ENCODE measurements at places on chromosomes 4 and X. TPM values are rescaled to one million over a fixed set of nuclear protein-coding genes. Genes with fewer than 3 reads are reported as not detected.

DNA sequence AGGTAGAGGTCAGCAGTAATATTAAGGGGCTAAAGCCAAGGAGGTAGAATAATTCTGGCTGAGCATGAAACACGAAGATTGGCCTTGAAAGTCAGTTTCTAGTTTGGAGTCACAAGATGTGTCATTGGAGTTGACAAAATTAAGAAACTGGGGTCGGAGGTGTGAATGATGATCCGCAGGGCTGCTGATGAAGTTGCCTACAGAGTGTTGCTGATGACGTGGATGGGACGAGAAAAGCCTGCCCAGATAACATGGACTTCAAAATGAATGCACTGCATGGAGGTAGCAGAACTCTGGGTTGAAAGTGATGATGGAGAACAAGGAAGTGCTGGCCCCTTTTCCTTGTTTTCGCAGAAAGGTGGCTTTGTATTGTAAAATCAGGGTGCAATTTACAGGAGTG, 60.5 kb downstream of the DTHD1 start:
- no peak for DNase-seq

GRCh38 chr4:46586566-46586965, 196.6 kb upstream of the GABRA2 start:
- DNase-seq, result no peak

GRCh38 chrX:50827996-50828395, 14.0 kb upstream of the SHROOM4 start:
- DNase-seq, result no peak

- no peak for DNase-seq
Observed at GRCh38 chr4:133145758-133146573, 3.1 kb upstream of the PCDH10 start.

GRCh38 chrX:115322375-115322774, 32.9 kb downstream of the LUZP4 start:
- no peak for DNase-seq

CHIC2 gene
- total RNA-seq, result 35.9 TPM

DNA sequence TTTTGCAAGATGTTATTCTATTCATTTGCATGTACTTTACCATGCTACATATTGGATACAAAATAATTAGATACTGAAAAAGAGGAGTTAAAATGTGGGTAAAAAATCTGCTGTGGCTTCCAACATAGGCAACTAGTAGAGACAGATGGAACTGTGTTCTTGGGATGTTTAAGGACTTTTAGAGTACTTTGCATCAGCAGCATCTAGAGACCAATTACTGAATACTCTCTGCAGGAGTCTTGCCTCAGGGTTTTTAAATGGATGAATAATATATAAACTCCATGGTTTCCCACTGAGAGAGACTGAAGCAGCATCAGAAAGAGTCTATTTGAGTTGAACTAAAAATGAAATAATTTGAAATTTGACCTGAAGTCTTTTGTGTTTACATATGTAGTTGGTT, 676.7 kb downstream of the GALNTL6 start:
- DNase-seq, result no peak

CXCL10 gene
- 1.7 TPM for total RNA-seq

- DNase-seq, result no peak
Observed at GRCh38 chrX:71184092-71184491, 38.9 kb upstream of the GJB1 start.

- no peak for DNase-seq
Observed at GRCh38 chr4:81516241-81516640, 44.5 kb upstream of the RASGEF1B start.

DNA sequence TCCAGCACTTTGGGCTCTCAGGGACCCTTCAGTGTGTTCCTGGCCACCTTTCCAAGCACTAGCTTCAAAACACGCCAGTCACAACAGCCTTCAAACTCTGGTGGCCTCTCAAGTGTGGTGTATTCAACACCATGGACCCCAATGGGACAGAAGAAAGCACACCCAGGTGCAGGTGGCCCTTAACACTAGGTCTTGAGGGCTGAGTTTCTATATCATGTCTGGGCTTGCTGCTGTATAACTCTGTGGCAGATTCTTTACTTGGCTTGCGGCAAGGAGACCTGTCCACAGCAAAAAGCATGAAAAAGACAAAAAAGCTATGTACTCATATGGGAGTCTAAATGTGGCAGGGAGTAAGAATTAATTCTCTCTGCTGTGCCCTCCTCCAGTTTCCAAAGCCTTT, 23.1 kb downstream of the MSL3 start:
- no peak for DNase-seq

- DNase-seq, result no peak
Observed at GRCh38 chr4:65624651-65625050, 45.6 kb downstream of the EPHA5 start.

- DNase-seq, result no peak
Observed at GRCh38 chr4:124526331-124526730, 186.2 kb downstream of the ANKRD50 start.

TRIM61 gene
- total RNA-seq, result 1.2 TPM

DDX53 gene
- total RNA-seq, result not detected

SPACA5 gene
- total RNA-seq, result not detected

DNA sequence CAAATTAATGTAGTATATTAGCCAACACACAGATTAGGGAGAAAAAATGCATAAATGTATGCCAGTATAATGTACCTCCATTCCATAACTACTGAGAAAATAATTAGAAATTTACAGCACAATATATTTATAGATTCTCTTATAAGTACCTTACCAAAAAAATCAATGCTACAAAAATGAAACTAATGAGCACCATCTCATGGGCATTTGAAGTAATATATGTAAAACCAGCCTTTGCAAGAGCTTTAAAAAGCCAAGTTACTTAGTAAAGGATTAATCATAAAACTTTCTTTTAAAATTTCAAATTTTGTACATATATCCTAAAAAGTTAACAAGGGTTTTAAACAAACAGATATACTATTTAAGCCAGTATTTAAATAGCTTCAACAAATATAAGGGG, 43.2 kb downstream of the LRBA start:
- DNase-seq, result no peak

- no peak for DNase-seq
Observed at GRCh38 chr4:110229266-110229665, 30.9 kb upstream of the ELOVL6 start.

PPP2R2C gene
- total RNA-seq, result 3.0 TPM

NR0B1 gene
- total RNA-seq, result not detected

DNA sequence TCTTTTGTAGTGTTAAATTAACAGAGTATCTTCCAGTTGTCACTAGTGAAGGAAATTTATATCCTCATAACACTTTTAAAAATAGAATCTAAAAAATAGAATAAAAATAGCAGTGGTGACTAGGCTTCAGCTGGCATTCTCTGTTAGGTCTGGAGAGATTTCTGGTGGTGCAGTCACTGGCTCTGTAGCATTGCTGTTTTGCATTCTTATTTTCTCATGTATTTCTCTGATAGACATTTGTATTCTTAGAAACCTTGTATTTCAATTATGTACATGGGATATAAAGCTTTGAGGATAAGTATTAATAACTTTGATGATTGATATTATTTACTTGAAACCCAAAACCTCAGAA, 87.6 kb downstream of the TMEM131L start:
- no peak for DNase-seq

- no peak for DNase-seq
Observed at GRCh38 chrX:16251782-16252181, 84.5 kb downstream of the MAGEB17 start.

GRCh38 chrX:42519666-42520231, 258.2 kb downstream of the PPP1R2C start:
- no peak for DNase-seq

DNA sequence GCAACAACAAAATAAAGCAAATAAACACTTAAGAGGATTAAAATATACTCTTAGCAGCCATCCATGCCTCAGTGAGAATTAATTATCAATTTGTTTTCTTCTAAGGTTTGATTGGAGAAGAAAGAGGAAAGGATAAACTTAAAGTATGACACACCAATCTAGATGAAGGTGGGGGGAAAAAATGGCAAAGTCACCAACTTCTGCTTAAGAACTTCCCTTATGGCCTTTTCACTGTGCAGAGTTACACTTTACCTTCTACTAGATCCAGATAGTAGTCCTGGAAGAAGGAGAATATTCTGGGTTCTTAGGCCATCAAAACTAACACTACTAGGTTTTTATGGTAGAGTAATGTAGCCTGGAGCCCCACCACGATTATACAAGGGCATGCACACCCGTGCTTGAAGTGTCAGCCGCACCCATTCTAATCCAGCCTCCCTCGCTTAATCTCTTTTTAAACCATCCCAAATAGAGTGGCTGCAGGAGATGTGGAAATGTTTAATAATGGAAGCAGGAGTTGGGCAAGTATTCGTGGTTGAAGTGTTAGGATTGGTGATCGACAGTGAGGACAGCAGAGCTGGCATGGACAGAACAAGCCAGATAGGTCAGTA, 14.1 kb downstream of the ENPEP start:
- no peak for DNase-seq

DNA sequence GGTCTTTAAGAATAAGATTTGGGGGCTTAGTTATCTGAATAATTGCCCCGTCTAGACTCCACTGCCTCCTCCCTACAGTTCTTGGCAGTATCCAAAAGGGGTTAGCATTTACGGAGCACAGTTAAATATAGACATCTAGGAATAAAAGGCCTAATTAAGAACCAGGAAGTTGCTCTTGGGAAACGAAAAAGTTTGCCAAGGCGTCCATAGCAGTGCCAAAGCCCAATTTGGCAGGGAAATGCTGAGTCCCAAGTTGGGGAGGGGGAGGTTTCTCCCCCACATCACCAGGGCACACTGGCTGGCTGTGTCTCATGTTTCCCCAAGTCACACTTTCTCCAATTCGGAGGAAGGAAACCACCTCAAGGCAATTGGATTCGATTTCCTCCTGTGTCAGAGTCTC, 338.7 kb downstream of the FBXW7 start:
- no peak for DNase-seq

GRCh38 chr4:126223784-126224407, 909.1 kb downstream of the FAT4 start:
- DNase-seq, result no peak

DNA sequence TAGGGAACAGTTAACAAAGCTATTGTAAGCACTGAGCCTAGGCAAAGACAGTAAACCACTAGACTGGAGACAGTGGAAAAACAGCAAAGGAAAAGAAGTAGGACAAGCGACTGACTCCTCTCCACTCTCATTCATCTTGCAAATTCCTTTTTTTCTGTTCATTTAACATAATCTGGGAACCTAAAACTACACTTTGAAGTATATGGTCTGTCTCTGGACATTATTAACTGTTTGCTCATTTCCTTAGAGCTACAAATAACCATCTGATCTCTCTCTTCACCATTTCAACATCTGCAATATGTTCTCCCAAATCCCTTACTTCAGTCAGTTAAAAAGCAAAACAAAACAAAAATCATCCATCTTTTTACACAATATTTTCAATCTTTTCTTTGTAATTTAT, 642 bp downstream of the HMGN5 start:
- DNase-seq, result no peak

DNA sequence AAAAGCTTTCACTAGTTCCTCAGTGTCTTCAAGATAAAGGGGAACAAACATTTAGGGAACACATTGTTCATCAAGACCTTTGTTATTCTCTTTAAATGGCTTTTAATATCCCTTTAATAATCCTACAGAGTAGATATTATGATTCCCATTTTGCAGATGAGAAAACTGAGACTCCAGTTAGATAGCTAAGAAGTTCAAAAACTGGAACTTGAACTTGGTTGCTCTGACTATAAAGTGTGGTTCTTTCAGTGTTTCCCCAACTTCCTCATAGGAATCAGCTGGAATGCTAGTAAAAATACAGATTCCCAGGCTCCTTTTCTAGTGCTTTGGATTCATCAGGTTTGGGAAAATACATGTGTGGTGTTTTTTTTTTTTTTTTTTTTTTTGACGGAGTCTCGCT, 37.7 kb downstream of the DLG3 start:
- no peak for DNase-seq

SPP1 gene
- total RNA-seq, result 253 TPM

GRCh38 chr4:150325872-150326271, 247.6 kb downstream of the DCLK2 start:
- DNase-seq, result no peak

GRCh38 chrX:22481436-22481835, 208.7 kb downstream of the CBLL2 start:
- peak; percentile 12 for DNase-seq

- no peak for DNase-seq
Observed at GRCh38 chrX:10358958-10359357, 202.2 kb downstream of the CLCN4 start.

TMEM271 gene
- 0.30 TPM for total RNA-seq

DNA sequence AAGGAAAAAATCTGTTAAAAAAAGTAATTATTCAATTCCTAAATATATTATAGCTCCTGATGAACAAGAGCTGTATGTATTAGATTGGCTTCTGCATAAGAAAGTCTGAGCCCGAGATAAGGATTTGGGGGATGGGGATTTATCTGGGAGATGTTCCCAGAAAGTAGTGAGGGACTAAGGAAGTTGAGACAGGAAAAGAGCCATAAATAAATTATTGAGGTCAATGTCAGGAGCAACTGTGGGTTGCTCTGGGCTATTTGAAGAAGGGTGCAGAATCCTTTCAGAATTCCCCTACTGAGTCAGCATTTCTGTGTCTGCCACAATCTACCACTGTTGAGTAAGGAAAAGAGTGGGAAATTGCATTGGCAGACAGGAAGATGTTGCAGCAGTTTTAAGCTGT, 3.1 kb upstream of the TDO2 start:
- DNase-seq, result no peak

- DNase-seq, result peak; percentile 40
Observed at GRCh38 chrX:39983715-39984114, 114.0 kb downstream of the BCOR start.

DNA sequence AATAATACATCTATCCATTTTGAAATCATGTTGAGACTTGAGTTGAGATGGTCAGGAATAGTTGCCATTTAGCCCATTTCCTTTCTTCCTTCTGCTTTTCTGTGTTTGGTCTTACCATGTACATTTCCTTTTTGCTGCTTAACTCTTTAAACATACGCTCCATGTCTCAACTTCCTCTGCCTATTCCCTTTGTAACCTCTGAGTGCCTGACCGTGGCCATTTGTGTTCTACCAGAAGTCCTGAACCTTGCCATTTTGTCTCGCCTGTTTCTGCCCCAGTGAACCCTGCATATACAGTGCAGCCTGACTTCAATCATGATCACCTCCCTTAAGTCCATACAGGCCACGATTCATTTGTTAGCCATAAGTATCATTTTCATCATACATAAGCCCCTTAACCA, 169.0 kb downstream of the RAPGEF2 start:
- no peak for DNase-seq

DNA sequence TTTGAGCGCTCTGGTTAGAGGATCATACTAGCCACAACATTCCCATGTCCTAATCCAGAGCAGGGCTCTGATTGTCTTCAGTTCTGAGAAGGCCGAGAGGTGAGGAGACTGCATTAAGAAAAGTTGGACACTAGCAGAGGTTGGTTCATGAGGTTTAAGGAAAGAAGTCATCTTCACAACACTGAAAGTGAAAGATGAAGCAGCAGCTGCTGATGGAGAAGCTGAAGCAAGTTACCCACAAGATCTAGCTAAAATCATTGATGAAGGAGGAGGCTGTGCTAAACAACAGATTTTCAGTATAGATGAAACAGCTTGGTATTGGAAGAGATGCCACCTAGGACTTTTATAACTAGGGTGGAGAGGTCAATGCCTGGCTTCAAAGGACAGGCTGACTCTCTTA, 36.8 kb downstream of the RAP1GDS1 start:
- no peak for DNase-seq

Data from skin of body (tissue), 3 donors.